Right lobe of liver (tissue), 6 donors: ENCODE measurements at places on chromosomes 6 and 20. TPM values are rescaled to one million over a fixed set of nuclear protein-coding genes. Genes with fewer than 3 reads are reported as not detected.

The PLAGL1 gene
- 3.2 TPM for total RNA-seq

The PLA2G7 gene
- 1.6 TPM for total RNA-seq

The TXLNB gene
- 0.04 TPM for total RNA-seq

DNA sequence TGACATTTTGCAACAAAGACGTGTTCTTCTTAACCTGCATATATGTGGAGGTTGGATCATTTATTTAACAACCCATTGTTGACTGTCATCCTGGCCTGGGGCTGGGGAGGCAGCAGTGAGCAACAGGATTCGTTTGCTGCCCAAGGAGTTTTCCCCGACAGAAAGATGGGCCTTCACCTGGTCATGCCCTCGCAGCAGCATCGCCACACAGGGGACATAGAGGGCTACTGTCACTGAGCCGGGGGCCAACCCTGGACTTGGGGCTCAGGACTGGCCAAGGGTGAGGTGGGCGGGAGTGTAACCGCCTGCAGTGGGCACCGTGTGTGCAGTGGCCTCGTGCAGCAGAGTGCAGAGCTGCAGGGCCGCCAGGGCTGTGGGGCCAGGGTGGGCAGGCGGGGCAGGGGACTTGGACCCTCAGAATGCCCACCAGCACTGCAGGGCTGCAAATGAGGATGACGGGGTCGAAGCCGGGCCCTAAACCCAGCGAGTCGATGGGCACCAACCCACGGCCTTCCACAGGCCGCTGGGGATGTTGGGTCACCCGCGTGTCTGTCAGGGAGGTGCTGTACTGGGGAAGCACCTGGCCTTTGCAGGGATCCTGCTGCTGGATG, 11.8 kb downstream of the DUSP22 start:
- no peak for DNase-seq

DNA sequence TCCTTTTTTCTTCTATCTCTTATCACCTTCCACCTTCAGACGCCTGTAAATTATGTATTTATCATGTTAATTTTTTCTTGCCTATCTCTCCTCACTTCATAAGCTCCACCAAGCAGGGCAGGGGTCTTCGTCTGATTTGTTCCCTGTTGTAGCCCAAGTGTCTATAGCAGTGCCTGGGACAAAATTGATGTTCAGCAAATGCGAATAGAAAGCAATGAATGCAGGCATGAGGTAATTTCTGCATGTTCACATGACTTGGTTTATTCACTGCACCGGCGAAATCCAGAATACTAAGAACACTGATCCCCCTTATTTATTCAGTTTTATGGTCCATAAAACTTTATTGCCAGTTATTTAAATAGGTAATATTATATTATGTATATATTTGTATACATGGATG, 162.1 kb downstream of the TBC1D7 start:
- DNase-seq, result no peak

DNA sequence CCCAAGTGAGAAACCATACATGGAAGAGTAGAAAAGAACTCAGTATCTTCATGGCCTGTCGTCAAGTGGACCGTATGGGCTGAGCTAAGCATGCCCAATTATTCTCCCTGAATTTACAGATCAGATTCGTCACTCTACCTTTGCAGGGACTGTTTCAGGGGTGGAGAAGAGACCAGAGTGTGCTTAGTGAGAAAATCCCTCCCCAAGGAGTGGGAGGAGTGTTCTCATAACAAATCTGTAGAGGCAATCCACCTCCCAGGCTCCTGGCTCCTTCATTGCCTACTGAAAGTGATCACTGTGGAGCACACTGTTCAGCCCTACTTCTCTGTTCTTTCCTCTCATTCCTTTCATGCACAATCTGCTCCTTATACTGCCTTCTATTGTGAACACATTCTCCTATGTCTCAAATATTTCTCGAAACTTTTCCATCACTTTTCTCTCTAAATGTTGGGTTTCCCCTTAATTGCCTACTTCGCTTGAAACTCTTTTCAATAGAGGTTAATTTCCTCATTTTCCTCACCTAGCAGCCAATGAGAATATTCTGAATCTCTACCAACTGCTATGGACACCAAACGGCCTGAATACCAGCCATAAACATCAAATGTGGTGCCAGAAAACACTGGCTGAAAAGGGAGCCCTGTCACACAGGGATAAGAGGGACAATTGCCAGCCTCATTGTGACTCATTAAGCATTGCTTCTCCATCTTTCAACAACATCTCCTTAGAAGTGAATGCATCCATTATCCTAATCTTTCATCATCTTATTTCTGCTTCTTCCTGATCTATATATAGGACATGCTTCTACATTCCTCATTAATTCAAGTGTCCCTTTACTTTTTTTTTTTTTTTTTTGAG, 398.3 kb downstream of the UTRN start:
- no peak for DNase-seq

DNA sequence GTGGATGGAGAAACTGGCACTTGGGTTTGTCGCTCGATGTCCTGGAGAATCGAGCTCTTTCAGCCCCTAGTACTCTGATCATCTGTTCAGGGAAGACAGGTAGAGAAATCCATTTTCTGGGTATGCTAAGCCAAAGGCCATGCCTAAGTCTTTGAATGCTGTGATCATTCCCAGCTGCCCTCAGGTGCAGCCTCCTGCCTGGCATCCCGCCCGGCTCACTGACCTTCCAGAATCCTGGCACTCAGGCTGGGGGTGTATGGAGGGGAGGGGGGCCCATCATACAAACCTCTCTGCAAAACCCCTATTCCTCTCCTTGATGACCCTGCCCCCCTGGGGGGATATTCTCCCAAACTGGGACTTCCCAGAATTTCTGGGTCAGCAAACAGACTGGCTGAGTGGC, 28.6 kb downstream of the C20orf203 start:
- DNase-seq, result no peak

DNA sequence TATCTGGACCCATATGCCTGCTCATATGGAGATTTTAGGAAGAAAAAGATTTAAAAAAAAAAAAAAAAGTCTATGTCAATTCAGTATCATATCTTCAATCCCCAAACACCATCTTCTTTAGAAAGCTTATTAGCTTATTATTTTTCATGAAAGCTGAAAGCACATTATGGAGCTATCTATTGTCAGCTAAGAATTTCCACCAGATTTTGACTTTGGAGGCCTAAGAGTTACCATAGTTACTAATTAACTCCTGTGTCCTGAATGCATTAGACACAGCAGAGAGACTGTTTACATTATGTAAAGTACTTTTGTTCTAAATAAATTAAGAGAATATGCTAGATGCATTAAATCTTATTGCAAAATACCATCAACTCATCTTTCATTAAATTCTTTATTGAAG, 255.5 kb upstream of the NRSN1 start:
- DNase-seq, result no peak

DNA sequence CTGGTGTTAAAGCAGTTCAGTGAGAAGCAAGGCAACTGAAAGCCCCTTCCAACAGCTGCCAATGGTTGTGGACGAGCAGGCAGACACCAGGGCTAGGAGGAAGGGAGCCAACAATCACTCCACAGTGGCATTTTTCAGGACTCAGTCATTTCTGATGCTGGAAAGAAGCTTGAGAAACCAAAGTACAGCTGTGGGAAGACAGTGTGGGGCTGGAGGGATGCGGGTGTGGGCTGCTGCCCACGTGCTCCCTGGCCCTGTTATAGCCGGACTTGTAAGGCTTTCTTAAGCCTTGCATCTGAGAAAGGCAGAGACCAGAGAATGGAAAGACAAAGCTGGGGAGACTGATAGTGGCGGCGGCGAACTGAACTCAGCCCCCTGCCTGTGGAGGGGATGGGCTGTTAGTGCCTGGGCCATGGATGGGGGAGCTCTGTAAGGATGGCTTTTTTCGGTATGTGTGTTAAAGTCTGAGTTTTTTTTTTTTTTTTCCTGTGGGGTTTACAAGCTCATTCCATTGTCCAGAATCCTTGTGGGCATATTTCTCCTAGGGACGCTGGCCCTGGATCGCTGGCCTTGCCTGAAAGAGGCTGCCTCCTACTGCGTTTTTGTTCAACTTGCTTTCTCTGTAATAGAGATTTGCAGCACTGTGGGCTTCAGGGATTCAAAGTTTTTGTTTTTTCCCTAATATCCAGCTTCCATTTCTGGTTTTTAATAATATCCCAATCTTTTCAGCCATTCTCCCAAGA, 91.7 kb downstream of the GJA10 start:
- no peak for DNase-seq

DNA sequence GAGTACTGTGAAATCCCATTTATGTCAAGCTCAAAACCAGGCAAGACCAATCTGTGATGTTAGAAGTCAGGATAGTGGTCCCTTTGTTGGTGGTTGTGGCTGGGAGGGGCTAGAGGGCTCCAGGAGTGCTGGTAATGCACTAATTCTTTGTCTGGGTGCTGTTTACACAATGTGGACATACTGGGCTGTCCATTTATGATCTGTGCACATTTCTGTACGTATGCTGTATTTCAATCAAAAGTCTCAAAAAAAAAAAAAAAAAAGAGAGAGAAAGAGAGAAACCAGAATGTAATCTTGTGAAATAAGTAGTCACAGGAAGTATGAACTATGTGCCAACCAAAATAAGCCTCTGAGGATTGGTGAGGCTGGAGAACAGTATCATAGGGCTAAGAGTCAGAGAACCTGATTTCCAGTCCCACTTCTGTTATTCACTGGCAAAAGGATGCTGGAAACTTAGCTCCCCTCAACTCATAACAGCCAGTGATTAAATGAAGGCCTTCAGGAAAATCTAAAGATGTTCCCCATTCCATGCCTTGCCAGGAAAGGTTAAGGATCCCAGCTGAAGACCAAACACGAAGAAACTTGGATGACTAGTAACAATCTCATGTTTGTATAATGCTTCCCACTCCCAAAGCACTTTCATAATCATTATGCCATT, 19.6 kb upstream of the TRAM2 start:
- DNase-seq, result no peak

GRCh38 chr20:34337982-34338726, 24.9 kb upstream of the ITCH start:
- no peak for DNase-seq
